ENCODE measurements at places on chromosomes 2 and 18.

DNA sequence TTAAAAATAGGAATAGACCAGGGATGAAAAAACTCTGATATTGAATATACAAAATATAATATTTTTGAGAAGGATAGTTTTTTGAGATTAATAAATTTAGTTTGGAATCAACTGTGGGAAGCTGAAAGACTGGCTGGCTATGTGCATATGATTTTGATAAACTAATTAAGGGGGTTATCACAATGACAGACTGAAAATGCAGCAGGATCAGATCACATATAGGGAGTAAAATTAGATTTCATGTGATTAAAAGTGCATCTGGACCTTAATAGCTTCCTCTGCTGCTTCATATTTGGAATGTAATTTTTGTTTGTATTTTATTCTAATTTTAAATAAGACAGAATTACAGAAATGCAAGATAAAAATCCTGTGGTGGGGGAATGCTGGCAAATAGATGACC is 111.7 kb downstream of the CCDC102B start:
- no peak for DNase-seq

DNA sequence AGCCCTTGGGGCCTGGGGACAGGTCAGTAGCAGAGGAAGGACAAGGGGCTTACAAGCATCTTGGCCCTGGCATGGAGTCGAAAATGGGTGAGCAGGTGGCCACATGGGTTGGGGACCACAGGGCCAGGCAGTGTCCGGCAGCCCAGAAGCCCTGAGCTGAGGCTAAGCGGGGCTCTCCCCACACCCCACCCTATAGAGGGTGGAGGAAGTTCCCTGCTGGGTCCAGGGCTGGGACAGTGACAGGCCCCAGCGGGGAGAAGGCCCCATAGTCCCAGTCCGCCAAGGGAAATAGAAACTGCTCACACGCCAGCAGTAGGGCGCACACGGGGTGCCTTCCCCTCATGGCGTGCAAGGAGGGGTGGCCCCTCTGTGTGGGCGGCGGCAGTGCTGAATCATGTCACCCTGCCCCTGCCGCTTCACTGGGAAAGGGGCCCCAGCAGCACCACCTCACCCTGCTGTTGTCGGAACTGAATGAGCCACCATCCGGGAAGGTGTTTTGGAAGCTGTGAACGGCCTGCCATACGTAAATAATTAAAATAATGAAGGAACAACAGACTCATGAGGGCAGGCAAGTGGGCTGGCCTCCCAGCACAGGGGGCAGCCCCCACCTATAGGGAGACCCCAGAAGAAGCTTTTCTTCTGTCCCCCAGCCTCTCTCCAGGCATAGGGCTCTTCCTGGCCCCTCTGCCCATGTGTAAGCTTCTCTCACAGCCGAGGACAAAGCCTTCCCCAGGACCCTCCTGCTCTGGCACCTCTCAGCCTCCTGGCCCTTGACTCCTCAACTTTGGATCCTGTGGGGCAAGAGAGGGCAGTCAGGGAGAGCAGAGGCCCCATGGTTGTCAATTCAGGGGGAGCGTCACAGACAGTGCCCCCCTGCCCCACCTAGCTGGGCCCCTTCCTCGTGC is 12.7 kb upstream of the DUSP2 start:
- peak; percentile 71 for DNase-seq

DNA sequence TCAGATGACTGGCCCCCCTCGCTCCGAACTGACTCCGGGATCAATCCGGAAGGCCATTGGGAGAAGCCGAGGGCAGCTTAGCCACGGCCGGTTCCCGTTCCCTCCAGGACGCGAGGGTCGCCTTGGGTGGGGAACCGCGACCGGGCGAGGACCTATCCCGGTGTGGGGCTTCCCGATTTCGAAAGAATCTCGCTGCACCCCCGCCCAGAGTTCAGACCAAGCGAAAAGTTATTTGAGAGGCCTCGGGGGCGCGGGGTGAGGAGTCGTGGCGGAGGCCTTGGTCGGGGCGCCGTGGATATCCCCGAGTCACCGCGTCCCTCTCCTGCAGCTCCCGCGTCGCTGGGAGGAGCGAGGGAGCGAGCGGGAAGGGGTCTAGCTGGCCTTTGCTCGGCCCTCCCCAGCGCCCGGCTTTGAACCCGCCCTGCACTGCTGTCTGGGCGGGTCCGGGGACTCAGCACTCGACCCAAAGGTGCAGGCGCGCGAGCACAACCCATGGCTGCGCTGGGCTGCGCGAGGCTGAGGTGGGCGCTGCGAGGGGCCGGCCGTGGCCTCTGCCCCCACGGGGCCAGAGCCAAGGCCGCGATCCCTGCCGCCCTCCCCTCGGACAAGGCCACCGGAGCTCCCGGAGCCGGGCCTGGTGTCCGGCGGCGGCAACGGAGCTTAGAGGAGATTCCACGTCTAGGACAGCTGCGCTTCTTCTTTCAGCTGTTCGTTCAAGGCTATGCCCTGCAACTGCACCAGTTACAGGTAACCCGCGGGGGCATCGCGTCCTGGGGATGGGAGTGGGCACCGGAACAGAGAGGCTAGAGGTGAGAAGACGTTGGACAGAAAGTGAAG is at the start of gene CYP27A1:
TSS of gene CYP27A1 (plus strand) at position 457 of the 837 bp plus-strand sequence. CDS start at position 493, 36 bp downstream.
- DNase-seq, result peak; percentile 34

- no peak for DNase-seq
Observed at GRCh38 chr2:105997711-105998110, 196.4 kb downstream of the UXS1 start.

GRCh38 chr18:43271593-43272432 is 5.5 kb downstream of the SYT4 start:
- no peak for DNase-seq

DNA sequence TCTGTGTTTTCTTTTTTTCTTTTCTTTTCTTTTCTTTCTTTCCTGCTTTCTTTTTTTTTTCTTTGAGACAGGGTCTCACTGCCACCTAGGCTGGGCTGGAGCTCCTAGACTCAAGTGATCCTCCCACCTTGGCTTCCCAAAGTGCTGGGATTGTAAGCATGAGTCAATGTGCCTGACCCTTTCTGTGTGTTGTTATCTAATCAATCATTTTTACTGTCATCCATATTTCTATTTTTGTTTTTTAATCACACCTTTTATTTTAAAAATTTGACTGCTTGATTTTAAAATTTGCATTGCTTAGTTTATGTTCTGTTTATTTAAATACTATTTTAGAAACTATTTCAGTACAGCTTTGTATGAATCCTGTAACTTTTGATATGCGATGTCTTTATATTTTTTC is 19.2 kb downstream of the LCLAT1 start:
- DNase-seq, result no peak

- no peak for DNase-seq
Observed at GRCh38 chr18:6294148-6294784, 120.4 kb downstream of the L3MBTL4 start.

DNA sequence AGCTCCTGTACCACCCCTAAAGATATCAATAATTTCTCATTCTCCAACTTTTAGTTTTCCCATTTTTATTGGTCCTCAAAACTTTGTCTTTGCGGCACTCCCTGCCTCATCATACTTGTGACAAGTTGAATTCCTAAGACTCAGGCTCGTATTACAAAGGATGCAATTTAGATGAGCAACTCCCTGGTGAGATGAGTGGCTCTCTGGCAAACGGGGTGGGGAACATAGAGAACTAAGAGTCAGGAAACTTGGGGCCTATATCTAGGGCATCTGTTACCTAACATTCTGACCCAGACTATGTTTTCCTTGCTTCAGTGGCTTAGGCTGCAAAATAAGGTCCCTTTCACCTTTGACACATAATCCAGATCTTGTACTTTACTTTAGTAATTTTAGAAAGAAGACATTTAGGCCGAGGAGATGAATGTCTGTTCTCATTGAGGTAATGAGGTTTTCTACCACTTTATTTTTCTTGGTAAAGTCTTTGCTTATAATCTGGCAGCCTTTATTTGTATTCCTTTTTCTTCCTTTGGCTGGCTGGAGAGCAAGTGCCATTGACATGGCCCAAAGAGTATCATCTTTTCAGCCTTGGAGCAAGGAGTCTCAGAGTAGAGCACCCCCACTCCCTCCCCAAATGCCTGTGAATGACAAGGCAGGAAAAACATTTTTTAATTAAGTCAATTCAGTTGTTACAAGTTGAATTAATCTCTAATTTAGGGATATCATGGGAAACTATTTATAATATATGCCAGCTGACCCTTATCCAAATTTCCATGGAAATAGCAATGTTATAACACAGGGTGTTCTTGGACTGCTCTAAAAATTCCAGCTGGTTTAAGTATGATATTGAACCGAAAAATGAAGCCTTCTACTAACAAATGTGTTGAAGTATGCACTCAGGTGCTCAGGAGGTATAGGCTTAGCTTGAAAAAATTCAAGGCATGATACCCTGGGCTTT is 15.2 kb downstream of the TSPYL6 start:
- DNase-seq, result no peak

- DNase-seq, result no peak
Observed at GRCh38 chr2:223251656-223252229, 199.8 kb downstream of the KCNE4 start.

DNA sequence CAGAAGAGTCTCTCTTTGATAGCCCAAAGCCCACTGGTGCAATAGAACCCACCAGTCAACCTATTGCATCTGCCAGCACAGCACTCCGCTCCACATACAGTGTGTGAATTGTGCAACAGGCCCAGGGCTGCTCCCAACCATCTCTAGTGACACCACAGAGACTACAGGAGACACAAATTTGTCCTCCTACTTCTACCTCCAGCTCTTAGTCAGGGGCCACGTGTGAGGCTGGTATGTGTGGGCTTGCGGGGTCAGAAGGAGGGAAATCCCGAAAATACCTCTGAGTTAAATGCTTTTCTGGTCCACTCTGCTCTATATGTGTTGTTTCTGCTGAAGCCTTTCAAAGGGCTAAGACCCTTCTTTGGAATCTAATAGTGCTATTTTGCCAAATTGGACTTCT is 18.0 kb downstream of the DGUOK start:
- DNase-seq, result no peak

- DNase-seq, result no peak
Observed at GRCh38 chr2:114022360-114023085, 132.6 kb downstream of the ACTR3 start.

DNA sequence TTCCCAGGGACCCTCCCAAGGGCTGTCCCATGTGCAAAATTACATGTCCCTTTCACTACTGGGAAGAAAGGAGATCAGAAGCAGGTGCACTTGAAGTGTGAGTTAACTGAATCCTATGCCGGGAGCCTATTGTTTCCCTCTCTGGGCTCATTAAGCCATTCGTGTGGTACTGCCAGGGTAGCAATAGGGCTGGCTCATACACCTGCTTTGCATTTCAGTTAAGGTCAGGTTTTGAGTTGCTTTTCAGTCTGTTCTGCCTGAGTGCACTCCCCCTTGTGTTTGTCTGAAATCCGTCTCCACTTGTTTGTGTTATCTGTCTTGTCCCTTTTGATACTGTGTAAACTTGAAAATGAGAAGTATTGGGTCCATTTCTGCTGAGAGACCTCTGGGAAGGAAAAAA is 1232.6 kb upstream of the NRXN1 start:
- no peak for DNase-seq

GRCh38 chr2:113309655-113310387 is 31.1 kb upstream of the PAX8 start:
- no peak for DNase-seq

DNA sequence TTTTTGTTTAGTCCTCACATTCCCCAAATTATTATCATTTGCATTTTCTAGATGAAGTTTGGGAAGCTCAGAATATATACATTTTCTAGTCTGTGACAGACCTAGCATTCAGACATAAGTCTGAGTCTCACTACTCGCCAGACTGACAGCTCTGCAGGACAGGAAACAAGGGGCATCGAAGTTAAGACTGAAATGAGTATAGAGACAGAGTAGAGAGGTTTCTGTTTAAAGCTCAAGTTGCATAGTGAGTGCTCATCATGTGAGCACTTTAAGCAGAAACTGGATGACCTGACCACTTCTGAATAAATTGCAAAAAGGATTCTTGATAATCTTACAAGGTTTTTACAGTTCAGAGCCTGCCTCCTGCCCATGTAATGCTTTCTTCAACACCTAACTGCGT is 1.1 kb downstream of the HADHB start:
- no peak for DNase-seq

DNA sequence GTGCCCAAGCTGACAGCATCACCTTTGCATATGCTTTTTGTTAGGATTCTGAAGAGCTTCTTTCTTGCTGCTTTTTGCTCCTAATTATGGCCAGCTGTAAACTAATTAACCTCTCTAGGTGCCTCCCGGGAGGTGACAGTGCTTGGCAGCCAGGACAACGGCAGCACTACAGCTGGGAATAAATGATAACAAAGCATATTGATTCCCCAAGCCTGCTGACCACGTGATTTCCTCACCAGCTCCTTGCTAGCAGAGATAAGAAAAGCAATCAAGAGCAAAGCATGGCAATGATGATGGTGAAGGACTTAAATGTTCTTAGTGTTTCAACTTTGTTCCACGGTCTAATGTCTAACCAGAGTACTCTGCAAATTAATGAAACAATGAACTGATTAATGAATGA is 1074.4 kb upstream of the GYPC start:
- no peak for DNase-seq

DNA sequence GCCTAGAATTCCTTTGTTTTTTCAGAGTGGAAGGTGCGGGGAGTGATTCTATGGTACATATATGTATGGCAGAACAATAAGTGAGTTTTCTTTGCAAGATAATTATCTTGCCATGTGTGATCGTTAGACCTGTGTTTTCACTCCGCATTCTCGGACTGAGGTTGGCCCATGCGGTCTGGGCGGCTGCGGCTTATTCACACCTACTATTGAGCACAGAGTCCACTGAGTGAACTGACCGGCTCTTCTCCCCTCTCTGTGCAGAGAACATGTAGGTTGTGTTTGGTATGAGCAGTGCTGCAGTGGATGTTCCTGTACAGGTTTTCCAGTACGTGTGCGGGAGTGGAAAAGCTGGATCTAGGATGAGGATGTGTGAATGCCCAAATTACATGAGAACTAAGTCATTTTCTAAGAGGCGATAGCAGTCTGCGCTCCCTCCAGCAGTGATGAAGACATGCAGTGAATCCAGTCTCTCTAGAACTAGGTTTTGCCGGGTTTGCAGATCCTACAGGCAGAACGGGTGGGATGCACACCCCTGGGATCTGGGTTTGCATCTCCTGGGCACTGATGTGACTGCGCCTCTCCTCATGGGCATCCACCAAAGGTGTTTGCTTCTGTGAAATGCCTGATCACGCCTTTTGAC is 27.1 kb downstream of the MTERF4 start:
- no peak for DNase-seq

- no peak for DNase-seq
Observed at GRCh38 chr2:215621381-215621780, 185.5 kb upstream of the FN1 start.

DNA sequence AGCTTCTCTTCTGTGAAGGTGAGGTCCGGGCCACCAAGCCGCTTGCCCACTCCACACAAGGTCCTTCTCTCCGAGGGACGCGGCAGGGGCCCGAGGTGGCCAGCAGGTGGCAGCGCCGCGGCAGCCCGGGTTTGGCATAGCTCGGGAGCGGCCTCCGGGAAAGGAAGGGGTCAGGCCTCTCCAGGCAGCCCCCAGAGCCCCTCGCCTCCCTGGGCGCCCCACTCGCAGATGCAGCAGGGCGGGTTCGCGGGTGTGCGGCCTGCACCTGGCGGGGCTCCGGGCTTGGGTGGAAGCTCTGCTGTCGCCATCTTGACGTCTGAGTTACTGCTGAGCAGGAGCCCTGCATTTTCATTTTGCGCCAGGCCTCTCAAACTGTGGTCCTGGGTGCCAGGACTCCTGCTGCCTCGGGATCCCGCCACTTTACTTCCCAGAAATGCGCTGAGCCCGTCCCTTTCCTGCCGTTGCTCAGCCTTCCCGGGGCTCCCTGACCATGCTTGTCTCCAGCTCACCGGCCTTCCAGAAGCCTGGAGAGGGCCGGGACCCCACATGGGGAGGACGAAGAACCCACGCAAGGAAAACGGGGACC is 18.6 kb upstream of the NCL start:
- DNase-seq, result peak; percentile 85
